ENCODE measurements at places on chromosomes 2 and 18.

DNA sequence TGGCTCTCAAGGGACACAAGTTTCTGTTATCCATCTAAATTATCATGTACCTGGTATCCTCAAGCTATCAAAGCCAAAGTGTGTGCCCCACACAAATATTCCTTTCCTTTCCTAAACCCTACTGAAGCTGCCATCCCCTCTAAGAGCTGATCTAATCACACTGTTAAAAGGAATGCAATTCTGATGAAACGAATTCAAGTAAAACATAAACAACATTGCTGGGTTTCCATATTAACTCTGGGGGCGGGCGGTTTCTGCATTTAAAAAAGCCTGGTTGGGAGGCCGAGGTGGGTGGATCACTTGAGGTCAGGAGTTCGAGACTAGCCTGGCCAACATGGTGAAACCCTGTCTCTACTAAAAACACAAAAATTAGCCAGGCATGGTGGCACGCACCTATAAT lies 41.9 kb upstream of the PCBP1 start:
- no peak for DNase-seq

DNA sequence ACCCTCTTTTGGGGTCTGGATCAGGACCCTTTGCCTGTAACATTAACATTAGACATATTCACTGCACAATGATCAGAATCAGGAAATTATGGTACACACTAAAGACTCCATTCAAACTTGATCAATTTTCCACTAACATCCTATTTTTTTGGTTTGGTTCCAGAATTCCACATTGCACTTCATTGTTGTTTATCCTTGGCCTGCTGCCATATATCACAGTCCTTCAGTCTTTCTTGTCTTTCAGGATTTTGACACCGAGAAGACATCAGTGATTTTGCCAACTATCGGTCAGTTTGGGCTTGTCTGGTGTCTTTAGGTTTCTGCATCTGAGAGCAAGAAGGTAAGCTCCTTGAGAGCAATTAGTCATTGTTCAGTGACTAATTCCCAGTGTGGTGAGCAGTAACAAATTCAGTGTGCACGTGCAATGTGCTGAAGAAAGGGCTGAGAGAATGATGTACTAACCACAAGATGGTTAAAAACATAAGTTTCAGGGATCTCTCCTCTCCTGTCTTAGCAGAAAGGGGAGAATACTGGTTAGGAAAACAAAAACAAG lies 23.5 kb downstream of the MARCHF4 start:
- peak; percentile 61 for DNase-seq

- no peak for DNase-seq
Measured at GRCh38 chr18:22471546-22472131, 53.9 kb upstream of the CTAGE1 start.

DNA sequence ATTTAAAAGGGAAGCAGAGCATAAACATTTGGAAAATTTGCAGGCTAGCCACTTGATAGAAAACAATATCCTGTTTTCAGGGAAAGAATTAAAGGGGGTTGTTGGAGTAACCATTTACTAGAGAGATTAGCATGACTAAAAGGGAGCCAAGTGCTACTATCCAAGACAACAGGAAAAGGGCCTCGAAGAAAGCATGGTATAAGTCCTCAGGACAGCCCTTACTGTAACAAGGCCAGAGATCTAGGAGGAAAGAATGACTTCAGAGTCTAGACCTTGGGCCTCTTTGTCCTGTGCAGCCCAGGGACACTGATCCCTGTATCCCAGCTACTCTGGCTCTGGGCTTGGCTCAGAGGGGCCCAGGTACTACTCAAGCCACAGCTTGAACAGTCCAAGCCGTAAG lies 16.6 kb downstream of the TPO start:
- DNase-seq, result no peak

- no peak for DNase-seq
Measured at GRCh38 chr2:194332799-194333490, 1324.1 kb upstream of the SLC39A10 start.

Measured in kidney epithelial cell (primary cell).